ENCODE measurements at places on chromosomes 13 and 19.

- no peak for DNase-seq
Observed at GRCh38 chr19:28318469-28319179, 894.3 kb downstream of the UQCRFS1 start.

DNA sequence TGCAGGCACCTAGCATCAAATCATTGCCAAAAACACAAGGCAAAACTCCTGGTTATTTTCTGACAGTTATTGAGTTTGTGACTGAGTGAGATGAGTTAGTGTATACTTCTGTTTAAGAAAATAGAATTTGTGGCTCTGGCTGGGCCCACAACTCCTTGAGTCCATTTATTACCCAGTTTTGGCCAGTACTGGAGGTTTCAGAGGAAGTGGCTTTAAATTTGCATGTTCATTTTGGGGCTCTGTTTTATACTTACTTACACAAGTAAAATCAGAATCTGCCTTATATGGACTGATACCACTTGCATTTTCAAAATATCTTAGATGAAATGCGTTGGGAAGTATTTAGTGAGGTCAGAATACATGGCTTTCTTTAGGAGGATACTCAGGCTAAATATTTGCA lies 29.0 kb downstream of the TNFSF11 start:
- DNase-seq: no peak

- DNase-seq: no peak
Observed at GRCh38 chr19:4389511-4390016, 10.8 kb downstream of the SH3GL1 start.

DNA sequence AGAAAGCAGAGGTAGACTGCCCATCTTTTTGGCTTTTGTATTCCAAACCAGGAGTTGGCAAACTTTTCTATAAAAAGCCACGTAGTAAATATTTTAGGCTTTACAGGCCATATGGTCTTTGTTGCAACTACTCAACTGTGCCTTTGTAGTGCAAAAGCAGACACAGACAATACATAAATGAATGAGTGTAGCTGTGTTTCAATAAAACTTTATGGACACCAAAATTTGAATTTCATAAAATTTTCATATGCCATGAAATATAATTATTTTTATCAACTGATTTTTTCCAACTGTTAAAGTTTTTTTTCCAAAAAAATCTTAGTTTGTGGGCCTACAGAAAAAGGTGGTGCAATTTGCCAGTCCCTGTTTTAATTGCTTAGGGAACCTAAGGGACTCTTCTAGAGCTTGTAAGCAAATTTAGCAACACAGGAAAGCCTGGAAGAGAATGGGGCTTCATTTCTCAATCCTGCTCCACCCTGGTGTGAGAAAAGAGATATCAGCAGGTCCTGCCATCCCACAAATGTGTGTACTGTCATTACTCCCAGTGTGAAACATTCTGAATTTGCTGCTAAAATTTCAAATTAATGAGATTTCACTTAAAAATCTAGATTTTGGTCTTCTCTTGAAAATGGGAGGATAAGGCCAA lies 194.2 kb downstream of the RGCC start:
- no peak for DNase-seq

GRCh38 chr13:73138276-73138637 lies 79.5 kb downstream of the KLF5 start:
- no peak for DNase-seq

- no peak for DNase-seq
Observed at GRCh38 chr19:51078731-51079130, 4.0 kb downstream of the KLK14 start.

- DNase-seq: no peak
Observed at GRCh38 chr19:15126131-15126910, 19.1 kb downstream of the SYDE1 start.

- no peak for DNase-seq
Observed at GRCh38 chr19:55212447-55212846, 3.1 kb upstream of the PTPRH start.

DNA sequence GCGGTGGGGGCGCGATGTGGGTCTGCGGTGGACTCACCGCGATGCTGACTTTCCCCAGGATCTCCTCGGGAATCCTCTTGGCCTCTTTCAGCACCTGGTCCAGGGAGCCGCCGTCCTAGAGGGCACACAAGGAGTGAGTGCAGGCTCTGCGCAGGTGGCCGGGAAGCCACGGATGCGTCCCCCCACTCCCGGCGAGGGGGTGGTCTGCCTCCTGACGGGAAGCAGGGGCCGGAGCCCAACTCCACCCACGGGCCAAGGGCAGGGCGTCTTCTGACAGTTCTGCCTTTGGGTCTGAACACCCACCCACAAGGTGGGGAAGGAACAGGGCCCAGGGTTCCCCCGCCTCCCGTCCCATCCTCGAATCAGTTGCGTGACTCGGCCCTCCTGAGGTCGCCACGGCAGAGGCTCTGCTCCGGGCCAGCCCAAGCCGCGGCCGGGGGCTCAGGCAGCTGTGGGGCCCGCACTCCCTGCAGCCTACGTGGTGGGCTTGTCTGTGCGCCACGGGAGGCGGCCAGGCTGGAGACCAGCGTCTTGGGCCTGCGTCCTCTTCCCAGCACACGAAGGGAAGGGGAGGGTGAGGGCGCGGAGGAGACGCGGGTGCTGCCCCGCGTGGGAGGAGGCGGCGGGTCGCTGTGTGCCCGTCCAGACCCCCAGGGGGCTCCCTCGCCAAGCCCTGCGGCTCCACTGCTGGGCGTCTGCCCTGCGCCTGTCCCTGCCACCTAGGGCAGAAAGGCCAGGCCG lies 21.4 kb downstream of the MAP2K2 start:
- DNase-seq: no peak

GRCh38 chr13:50617134-50617721 lies 226.3 kb downstream of the DLEU7 start:
- no peak for DNase-seq

DNA sequence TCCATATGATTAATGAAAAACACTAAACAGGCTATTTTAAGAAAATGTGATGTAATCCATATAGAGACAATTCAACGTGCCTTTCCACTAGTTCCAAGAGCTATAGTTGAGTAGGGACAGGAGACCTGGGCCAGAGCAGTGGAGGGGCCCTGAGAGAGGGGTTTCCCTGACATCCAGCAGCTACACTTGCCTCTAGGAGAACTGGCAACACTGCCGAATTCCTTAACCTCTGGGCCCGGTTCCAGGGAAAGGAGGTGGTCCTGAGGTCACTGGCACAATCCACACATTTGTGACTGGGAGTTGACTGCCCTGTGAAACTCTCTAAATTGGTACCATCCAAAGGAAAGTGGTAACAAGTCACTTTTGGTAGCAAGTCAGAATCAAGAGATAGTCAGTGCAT lies 264.4 kb downstream of the DCLK1 start:
- no peak for DNase-seq

GRCh38 chr13:72453161-72453560 lies 274.3 kb downstream of the MZT1 start:
- DNase-seq: no peak

DNA sequence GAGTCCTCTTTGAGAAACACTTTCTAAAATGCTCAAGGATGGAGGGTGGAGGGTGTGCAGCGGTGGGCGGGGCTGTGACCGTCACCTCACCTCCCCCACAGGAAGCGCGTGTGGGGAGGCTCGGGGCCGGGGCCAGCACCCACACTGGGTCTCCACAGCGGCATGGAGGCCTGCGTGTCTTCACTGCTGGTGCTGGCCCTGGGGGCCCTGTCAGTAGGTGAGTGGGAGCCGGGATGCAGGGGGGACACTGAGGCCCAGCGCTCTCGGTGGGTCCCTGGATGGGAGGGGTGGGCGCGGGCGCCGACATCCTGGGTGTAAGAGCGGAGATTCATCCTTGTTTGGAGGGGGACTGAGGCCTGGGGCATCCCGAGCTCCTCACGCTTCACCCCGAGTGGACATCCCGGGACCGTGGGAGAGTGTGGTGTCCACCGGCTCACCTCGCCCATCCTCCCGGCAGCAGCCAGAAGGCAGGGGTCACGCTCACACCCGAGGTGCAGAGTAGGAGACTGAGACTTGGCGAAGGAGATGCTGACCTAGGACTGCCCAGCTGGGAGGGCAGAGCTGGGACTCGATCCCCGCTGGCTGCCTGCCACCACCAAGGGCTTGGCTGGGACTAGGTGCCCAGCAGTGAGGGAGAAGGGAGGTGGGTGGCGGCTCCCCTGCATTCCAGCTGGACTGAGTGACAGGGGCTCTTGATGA lies at the start of gene GZMM:
Gene GZMM, plus strand, starts transcription at position 144 of the 699 bp plus-strand sequence. Its CDS starts 19 bp downstream, at position 163.
- DNase-seq: no peak

GRCh38 chr19:38970664-38971532 lies 4.6 kb downstream of the FBXO17 start:
- DNase-seq: no peak

DNA sequence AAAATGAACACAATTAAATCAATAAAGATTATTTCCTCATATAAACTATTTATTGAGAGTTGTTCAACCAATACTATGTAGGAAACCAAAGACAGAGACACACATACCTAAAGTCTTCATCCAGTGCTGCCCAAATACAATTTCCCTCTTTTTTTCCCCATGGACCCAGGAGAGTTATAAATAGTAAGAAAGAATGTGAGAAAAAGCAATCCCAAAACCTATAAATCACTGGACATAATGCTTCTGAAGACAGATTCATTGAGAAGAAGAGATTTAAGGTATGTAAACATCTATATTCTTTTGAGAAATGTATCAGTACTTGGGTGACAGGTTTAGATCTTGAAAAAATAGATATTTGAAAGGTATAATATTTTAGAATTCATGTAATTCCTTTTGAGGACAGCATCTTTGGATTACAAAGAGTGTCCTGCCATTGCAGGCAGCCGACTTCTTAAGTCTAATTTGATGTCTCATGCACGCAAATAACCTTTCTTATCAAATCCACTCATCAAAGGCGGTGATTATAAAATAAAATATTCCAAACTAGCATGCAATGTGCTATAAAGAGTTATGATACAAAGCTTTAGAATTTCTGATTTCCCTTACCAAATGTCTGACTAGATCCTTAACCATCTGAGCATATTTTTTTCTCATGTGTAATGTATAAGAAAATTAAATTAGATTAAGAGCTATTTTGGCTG lies 739.4 kb downstream of the LIG4 start:
- DNase-seq: no peak

DNA sequence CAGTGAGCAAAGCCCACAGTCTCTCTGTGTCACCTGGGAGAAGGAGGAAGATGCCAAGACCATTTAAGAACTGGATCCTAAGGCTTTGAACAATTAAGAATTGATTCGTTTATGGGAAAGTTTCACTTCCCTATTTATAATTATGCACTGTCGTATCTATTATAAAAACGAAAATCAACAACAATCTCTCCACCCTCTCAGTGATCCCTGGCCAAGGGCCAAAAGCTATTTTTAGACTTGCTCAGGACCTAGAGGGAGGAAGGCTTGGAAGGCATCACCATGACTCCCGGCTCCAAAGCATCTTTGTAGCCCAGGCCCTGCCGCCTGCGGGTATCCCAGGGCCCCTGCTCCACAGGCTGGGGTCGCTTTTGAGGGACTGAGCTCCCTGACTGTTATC lies 1.3 kb downstream of the RHPN2 start:
- peak; percentile 43 for DNase-seq

DNA sequence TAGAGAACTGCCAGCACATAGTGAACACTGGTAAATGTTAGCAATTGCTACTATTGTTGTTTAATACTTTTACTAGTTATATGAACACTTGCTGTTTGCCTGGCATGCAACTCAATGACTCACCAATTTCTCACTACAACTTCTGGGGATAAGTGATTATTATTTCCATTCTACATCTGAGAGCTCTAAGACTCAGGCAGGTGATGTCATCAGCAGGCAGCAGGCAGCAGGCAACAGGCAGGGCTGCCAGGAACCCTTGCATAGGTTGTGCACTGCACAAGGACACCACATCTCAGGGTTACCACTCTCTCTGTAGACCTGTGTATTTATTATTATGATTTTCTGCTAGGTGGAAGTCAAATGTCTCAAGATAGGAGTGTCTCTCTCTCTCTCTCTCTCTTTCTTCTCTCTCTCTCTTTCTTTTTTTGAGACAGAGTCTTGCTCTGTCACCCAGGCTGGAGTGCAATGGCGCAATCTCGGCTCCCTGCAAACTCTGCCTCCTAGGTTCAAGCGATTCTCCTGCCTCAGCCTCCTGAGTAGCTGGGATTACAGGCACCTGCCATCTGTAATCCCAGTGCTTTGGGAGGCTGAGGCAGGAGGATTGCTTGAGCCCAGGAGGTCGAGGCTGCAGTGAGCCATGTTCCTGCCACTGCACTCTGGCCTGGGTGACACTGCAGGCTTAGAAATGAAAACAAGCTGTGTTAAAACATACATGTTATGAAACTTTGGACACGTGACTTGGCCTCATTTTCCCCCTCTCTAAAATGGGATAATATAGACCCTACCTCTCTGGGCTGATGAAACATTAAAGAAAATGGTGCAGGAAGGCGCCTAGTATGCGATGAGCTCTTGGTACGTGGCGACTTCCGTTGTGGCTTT lies 22.7 kb downstream of the HPN start:
- DNase-seq: peak; percentile 61

GRCh38 chr19:4701557-4701956 lies 22.1 kb downstream of the DPP9 start:
- no peak for DNase-seq
